Cortex of kidney (tissue), 1 donor: ENCODE measurements at places on chromosomes 4 and X.

DNA sequence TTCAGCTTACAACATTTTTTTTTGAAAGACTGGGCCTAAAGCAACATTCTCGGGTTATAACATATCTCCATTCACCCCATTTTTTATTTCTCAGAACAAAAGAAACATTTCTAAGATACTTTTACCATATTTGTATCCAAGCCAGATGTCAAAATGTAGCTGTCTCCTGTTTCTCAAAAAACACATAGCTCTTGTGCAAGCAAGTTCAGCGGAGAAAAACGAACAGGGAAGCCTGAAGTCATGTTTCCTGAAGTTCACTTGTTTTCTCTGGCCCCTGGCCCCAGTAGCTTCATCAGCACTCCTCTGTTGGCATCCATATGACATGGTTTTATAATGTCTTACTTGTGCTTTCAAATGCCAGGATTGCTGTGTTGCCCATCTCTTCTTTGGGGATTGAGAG is 218.2 kb downstream of the BANK1 start:
- DNase-seq, result no peak

- no peak for DNase-seq
Observed at GRCh38 chr4:183328832-183329231, 6.6 kb upstream of the CLDN24 start.

- no peak for DNase-seq
Observed at GRCh38 chrX:77436271-77436670, 10.9 kb upstream of the FGF16 start.

DNA sequence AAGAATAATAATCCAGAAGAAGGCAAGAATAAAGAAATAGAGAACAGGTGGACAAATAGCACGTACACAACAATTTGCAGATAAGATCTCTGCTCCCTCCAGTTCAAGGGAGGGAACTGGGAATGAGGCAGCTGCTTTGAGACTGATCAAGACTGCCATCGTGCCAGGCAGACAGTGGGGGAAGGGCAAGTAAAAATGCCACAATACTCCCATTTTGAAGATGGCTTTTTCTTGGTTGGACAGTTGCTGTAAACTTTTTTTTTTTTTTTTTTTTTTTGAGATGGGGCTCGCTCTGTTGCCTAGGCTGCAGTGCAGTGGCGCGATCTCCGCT is 17.2 kb downstream of the USP11 start:
- DNase-seq, result no peak
